ENCODE measurements at places on chromosomes 7 and 10.

- DNase-seq, result peak; percentile 30
These were observed 161.0 kb downstream of the TEX36 start for GRCh38 chr10:125521721-125522680.

- DNase-seq, result no peak
These were observed 222.9 kb upstream of the KMT2E start for GRCh38 chr7:104791080-104791479.

- no peak for DNase-seq
These were observed 18.2 kb downstream of the COL17A1 start for GRCh38 chr10:104067525-104067924.

DNA sequence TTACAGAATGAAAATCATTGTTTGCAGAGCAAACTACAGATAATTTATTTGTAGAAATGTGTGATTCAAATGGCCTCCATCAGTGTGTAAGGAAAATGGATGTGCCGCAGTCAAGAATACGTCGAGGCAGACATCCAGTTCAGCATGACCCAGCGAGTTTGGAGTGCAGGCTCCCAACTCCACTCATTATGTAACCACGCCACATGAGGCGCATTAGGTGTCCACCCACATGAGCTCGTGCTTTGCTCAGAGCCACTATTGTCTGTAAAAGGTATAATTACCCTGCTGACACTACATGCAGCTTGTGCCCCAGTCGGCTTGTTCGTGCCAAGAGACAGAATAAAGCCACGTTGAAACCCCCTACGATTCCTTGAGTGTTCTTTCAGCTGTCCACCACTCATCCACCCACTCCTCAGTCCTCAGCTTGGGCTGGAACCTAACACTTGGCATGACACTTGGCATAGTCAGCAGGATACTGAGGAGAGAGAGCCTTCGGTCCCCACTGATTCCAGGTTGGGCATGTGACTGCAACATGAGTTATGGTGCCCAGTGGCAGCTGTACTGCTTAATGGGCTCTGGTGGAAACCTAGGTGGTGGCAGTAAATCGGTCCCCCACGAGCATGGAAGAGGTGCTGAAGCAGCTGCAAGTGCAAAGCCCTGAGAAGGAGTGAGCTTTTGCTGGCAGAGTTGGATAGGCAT lies 102.7 kb downstream of the BICC1 start:
- DNase-seq, result no peak

- no peak for DNase-seq
These were observed 7.2 kb upstream of the BHLHA15 start for GRCh38 chr7:98203964-98204605.

Data from stimulated activated CD4-positive, alpha-beta T cell treated with anti-CD3 and anti-CD28 coated beads, Interleukin-2, amount 100 ng/mL, for 24 hours (primary cell).